ENCODE measurements at places on chromosomes 2 and 18.

DNA sequence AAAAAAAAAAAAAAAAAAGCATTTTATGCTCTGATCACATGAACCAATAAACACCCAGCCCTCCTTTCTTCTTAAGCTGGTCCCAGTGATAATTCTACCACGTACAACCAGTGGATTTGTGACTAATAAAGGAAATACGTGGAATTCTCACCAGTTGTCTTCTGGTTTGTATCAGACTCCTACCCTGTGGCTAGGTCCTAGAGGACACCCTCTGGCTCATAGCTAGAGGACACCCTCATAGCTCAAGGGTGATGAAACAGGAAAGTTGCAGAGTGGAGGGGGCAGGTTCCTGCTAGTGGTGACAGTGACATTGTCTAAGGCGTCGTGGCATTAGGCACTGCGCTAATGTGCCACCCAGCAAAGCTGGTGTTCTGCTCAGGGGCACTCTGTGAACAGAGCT is 167.8 kb downstream of the BCL11A start:
- no peak for DNase-seq

DNA sequence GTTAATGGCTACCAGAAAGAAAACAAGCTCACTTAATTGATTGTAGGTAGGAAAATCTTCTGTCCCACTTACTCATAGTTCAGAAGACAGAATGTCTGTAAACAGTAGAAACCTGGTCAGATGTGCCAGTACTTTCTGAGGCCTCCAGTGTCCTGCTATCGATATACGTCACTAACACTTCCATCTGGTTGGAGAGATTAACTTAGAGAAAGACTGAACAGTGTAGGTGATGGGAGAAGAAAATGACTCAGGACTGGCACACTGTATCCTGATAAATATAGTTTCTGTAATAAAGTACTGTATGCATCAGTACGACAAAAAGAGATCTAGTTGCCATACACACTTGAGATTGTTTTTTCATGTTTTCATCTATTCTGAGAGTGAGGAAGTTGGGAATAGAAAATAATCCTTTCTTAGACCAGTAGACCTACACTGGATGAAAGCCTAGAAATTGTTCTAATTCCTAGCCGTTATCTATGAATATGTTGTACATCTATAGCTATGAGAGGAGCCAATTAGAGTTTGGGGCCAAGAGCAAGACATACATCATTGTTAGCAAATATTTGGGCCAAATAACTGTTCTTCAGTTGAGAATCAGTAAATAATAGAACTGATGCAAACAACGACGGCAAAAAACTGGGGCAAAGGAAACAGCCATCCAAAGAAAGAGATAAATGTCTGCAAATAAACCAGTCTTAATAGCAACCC is 105.9 kb downstream of the NAT8 start:
- DNase-seq = no peak

- DNase-seq = no peak
Measured at GRCh38 chr18:41060967-41061366, 894.1 kb upstream of the PIK3C3 start.

- no peak for DNase-seq
Measured at GRCh38 chr18:5137261-5137660, 59.8 kb downstream of the AKAIN1 start.

DNA sequence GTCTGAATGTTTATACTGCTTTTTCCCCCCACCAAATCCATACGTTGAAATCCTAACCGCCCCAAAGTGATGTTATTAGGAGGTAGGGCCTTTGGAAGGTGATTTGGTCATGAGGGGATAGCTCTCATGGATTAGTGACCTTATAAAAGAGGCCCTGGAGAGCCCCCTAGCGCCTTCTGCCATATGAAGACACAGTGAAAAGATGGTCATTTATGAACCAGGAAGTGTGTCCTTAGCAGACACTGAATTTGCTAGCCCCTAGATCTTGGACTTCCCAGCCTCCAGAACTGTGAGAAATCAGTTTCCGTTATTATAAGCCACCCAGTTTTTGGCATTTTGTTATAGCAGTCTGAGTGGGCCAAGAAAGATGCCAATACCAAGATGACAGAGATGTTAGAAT is 7.2 kb upstream of the TSN start:
- no peak for DNase-seq

DNA sequence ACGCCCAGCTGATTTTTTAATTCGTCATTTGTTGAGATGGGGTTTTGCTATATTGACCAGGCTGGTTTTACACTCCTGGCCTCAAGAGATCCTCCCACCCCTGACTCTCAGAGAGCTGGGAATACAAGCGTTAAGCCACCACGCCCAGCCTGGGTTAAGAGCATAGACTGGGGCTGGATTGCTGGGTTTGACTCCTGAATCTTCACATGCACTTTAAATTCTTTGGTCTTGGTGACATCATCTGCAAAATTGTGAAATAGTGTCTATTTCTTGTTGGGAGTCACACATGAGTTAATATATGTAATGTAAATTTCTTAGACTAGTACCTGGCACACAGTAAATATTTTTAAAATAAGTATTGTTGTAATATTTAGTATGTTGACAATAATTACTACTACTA is 257.4 kb downstream of the DOK6 start:
- no peak for DNase-seq

- no peak for DNase-seq
Measured at GRCh38 chr2:138559641-138560040, 58.1 kb downstream of the SPOPL start.

DNA sequence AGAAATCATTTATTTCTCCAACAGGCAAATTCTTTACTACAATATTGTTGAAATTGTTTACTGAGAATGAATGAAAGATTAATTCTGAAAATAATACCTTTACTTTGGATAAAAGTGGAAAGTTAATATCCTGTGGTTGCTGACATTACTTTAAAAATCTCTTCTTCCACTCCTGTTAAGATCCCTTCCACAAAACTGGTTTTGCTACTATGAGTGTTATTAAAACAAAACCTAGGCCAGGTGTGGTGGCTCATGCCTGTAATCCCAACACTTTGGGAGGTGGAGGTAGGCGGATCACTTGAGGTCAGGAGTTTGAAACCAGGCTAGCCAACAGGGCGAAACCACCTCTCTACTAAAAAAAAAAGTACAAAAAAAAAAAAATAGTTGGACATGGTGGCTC is 123.9 kb upstream of the CCDC150 start:
- no peak for DNase-seq

DNA sequence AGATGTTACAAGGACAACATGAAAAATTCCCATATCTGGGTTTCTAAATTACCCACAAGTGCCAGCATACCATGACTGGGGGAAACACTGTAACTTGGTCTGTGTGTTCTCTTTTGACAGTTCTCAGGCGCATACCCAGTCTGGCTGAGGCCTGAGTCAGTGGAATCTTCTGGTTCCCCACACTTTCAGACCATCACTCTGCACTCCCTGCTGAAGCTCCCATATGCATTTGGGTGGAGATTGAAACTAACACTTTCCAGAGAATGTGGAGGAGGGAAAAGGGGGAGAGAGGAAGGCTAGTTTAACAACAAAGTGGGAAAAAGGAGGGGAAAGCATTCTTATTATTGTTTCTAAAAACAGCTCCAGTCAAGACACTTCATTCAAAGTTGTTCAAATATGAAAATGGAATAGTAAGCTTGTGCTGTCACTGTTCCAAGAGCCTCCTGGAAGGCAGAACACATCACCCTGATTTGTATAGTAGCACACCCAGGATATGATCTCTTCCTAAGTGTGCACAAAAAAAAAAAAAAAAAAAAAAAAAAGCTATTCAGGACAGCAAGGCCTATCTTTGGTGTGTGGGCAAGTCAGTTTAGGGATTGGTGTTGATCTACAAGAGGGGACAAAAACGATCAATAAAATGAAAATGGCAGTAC is 48.1 kb upstream of the CTIF start:
- no peak for DNase-seq

- no peak for DNase-seq
Measured at GRCh38 chr18:10838553-10838952, 310.8 kb downstream of the PIEZO2 start.
